Activated CD8-positive, alpha-beta memory T cell treated with anti-CD3 and anti-CD28 coated beads for 1 hour (primary cell): ENCODE measurements at places on chromosomes 2 and 18.

- DNase-seq: no peak
Measured at GRCh38 chr2:177432703-177433102, 40.1 kb downstream of the AGPS start.

- DNase-seq: no peak
Measured at GRCh38 chr2:26195040-26195984, 22.4 kb downstream of the GAREM2 start.

GRCh38 chr2:197309691-197310231, 819 bp downstream of the ANKRD44 start:
- DNase-seq: no peak

DNA sequence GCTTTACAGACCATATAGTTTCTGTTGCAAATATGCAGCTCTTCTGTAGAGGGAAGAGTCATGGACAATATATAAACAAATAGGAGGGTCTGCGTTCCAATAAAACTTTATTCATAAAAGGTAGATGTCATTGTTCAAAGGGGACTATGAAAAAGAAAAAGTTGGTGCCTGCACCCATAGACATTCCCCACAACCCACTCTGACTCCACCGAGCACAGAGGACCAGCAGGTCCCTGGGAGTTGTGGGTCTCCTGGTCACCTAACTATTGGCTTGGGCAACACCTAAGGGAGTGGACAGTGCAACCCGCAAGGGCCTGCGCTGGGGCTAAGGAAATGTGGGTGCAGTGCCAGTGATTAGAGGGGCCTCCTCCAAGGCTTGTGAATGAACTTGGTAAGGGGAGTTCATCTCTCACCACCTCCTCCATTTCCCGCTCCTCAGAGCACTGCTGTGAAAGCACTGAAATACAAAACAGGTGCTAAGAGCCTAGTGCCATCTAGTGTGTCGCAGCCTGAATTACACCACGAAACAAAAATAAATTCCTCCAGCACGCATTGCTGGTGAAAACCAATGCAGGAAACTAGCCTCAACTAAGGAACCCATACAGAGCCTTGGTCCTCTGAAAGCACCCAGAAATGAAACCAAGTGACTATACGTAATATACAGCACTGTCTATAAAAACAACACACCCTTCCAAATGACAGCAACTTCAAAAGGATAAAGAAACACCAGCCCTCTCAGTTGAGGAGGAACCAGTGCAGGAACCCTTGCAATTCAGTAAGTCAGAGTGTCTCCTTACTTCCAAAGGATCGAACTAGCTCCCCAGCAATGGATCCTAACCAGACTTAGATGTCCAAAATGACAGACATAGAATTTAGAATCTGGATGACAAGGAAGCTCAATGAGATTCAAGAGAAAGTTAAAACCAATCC, 166.6 kb downstream of the RNF144A start:
- DNase-seq: no peak

DNA sequence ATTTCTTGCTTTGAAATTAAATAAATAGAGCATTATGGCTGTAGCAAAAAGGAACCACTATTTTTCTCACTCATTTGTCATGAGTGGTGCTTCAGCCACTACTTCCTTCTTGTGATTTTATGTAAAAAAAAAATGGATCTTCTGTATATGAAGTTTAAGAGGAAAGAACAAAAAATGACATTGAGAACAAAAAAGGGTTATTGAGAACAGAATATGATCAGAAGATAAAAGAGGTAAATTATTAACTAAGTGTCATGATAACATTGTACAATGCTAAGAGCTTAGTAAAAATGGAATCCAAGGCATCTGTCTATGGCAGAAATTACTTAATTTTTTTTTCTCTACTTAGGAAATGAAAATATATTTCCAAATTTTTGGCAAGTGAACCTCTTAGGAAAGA, 103.5 kb downstream of the PKP4 start:
- no peak for DNase-seq

- no peak for DNase-seq
Measured at GRCh38 chr2:39359453-39360038, 77.5 kb downstream of the MAP4K3 start.

DNA sequence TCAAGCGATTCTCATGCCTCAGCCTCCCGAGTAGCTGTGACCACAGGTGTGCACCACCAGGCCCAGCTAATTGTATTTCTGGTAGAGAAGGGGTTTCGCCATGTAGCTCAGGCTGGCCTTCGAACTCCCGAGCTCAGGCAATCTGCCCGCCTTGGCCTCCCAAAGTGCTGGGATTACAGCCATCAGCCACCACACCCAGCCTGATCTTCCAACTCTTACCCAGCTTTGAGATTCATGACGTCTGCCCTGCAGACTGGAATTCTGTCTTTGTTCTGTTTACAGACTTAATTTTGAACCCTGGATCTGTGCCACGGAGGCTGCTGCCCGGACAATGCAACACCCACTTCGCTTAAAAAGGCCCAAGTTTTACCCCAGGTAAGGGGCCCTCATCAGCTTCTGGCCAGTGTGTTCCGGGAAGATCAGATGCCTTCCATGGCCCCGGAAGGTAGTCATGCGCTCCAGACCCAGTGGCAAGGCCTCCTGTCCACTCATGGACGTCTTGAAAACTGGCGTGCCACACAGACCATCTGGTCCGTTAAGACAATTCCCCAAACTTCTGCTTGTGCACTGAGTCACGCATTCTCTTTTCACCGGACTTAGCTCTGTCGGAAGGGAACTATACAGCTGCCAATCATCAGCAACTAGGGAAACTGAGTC, 5.5 kb downstream of the PXDN start:
- DNase-seq: no peak
